ENCODE measurements at places on chromosomes 7 and 10.

DNA sequence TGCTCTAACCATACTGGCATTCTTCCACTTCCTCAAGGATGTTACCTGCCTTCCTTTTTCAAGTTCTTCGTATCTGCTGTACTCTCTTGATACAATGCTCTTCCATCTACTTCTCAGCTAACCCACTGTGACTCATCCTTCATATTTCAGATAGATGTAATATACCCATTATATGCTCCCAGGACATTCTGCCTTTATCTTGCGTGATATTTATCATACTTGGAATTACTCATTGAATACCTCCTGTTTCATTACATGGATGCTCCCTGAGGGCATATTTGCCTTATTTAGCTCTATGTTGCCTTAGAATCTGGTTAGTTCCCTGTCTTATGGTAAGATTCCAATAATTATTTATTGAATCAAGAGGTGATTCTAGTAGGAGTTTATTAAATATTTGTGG lies 706.4 kb downstream of the SORCS3 start:
- no peak for DNase-seq

GRCh38 chr7:100016215-100016901 lies 962 bp downstream of the ZKSCAN1 start:
- peak; percentile 17 for DNase-seq

- DNase-seq = no peak
These were observed 239.5 kb upstream of the FOXP2 start for GRCh38 chr7:114175125-114175524.

DNA sequence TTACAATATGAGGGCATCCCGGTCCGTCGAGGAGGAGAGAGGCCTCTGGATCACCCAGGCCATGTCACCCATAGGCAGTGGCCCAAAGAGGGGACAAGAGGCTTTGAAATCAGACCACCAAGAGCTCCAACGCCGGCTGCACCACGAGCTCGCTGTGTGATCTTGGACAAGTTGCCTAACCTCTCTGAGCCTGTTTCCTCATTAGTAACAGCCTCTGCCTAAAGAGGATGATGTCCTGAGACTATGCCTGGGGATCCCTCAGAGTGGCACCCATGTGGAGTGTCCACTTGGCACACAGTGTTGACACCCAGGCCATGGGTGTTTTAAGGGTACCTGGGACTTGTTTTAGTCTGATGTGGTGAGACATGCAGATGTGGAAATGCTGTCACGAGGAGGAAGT lies 50.8 kb downstream of the MICALL2 start:
- no peak for DNase-seq

- DNase-seq = no peak
These were observed 72.9 kb upstream of the CAV2 start for GRCh38 chr7:116426428-116427156.

DNA sequence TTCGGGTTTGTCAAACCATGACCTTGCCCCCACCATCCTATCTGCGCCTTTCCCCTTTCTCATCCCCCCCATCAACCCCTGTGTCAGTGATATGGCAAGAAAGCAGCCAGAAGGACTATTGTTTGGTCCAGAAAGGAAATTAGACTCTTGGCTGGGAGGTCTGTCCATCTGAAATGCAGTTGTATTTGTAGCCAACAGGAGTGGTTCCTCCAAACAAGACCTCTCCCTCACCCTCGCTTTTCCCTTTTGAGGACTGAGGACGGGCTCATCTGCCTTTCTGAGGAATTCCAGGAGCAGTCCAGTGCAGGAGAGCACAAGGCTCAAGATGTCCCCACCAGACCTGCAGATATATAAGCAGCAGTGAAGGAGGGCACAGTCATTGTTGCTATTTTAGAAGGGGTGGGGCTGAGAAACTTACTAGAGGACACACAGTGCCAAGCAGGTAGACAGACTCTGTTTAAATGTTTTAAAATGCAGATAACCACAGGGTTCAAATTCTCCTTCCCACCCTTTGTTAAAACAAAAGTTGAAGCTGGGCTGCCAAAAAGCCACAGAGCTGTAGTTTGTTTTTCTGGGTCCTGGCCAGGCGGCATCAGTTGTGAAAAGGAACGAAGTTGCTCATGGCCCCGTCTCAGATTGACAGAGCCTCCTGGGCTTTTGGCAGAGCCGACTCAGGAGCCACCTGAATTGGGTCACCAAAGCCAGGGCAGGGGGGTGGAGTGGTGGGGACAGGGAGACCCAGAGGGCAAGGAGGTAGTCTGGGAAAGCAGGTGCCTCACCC lies 37.3 kb downstream of the CYP17A1 start:
- no peak for DNase-seq

DNA sequence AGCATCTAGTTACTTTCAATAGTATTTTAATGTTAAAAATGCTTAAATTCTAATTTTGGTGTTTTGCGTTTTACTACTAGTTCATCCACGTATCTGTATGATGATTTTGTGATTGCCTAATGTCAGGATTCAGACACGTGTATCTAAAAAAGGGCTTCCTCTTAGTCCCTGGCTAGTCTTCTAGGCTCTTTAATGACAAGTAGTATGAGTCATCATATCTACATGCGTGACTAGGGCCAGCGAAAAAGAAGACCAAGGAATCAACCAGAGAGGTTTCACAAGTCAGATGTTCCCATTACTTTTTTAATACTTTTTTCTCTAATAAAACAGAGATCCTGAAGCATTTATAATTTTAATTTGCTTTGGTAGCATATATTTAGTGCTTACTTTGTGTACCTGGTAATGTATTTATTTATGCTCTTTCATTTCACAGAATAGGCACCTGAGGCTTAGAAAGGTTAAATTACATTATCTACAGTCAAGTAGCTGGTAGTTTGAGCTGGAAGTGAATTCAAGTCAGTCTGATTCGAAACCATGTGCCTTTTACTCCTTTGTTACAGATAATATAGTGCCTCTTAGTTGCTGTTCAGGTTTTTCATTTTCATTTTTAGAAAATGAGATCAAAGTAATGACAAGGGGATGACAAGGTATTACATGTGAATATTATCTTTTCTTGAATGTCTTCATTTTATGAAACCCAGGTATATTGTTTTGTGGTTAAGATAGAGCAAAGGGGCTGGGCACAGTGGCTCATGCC lies 140.3 kb downstream of the FOXP2 start:
- DNase-seq = no peak

GRCh38 chr7:158015403-158016179 lies 572.0 kb downstream of the PTPRN2 start:
- peak; percentile 63 for DNase-seq

DNA sequence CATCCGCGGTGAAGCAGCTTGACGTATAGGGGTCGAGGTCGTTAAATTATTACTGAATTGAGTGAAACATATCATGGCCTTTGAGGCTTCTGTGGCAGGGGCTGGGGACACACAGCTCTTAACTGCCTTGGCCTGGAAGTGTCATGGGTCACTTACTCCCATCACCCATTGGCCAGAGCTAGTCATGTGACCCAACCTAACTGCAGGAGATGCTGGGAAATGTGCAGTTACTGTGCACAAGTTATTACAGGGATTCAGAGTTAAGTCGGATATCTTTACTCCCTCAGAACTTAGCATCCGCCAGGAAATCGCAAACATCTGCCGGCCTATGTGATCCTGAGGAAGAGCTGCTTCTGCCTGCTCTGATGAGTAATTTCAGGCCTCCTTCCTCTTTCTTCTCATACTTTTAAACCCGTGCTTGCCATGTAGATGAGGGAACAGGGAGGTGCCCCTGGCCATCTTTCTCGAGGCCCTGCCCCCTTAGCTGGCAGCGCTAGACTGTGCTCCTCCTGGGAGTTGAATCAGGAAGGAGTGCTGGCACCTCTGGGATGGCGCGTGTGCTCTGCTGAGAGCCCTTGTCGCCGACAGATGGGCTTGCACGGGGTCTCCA lies 203.6 kb downstream of the TCF7L2 start:
- DNase-seq = no peak

All from NCI-H1092 treated with DMSO at 0.1 percent for 48 hours (cell line).